ENCODE measurements at places on chromosomes 2 and 18.

- DNase-seq: no peak
Observed at GRCh38 chr2:70115646-70116442, 28.6 kb downstream of the PCBP1 start.

DNA sequence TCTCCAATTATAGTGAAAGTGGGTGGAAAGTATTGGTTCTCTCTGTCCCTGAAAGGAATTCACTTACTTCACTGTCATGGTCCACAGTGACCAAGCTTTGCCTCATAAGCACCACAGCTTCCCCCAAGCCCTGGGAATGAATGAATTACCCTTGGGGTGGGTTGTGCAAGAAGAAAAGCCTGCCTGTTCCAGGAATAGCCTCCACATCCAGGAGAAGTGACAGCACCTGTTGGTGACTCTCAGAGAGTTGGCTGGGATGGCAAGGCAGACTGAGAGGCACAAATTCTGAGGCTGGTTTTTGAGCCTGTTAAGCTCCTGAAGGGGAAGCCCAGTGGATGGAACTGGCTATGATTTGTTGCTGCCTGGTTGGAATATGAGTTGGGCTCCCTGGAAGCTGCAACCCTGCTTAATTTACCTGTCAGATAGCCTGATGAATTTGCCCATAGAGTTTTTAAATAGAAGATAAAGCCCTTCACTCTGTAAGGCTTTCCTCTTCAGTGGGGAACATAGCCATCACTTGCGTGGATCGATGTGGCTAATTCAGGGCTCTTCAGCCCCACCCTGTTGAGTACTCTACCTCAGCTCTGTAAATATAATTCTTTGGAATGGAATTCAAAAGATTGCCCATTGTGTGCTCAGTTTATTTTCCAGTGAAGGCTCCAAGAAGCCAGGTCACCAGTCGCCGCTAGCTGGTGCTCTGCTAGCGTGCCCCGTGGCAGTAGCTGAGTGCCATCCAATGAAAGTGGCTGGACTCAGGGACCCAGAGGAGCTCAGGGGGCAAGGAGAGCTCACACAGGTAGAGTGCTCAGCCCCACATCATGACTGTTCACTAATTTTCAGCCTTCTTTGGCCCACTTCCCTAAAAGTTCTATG is 479.3 kb downstream of the IRS1 start:
- DNase-seq: no peak

DNA sequence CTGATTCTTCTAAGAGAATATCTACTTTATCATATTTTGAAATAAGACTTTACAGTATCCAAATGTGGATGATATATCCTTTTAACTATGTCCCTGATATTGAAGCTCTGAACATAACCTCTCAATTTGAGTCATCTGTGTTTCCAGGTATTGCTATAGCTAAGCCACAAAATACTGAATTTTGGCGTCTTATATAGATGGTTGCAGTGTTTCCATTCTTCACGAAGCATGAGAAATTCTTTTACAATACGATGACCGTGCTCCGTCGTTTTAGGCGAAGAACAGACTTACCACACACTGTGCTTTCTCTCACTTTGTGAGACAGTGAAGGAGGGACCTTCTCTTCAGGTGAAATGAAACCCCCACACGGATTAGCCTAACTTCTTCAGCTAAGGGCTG is 45.3 kb downstream of the LRRFIP1 start:
- no peak for DNase-seq

DNA sequence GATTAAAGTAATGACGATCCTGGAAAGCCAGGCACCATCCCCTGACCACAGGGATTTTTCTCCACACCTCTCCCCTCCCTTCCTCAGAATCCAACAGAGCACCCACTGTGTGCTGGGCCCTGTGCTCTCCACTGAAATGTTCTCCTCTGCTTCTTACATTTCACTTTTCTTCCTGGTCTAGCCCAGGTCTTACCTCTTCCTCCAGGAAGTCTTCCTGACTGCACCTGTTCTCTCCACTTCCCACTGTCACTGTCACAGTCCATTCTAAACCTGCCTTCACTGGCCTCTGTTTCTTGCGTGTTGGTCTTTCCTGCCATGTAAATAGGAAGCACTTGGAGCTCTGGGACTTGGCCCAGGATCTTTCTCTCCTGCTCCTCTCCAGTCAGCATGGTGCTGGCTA is 7.4 kb upstream of the NGEF start:
- DNase-seq: no peak

DNA sequence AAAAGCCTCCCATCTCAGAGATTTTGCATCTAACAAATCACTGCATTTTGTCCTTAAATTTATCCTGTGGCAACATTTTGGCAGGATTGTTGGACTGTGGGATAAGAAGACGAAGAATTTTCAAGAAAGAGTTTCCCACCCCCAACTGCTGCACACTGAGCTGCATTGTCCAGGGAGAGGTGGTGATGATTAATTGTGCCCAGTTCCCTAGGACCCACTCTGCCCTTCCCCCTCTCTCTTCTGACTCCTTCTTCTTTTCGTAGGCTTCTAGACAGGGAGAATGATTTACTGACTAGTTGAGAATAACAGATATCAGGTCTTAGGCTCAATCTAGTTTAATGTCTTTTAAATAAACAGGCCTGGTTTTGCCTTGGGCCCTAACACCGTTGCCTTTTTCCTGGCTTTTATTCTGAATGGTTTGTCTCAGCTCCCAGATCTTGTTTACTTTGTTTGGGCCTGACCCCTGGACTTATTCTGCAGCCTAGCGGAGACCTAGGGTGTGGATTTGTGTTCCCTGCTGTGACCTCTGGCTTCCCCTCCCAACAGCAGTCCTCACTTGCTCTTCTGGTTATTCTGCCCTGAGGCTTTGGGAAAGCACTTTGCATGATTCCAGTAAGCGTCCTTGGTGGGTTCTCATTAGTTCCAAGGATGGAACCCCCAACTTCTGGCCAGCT is 233.3 kb downstream of the INSIG2 start:
- DNase-seq: no peak

DNA sequence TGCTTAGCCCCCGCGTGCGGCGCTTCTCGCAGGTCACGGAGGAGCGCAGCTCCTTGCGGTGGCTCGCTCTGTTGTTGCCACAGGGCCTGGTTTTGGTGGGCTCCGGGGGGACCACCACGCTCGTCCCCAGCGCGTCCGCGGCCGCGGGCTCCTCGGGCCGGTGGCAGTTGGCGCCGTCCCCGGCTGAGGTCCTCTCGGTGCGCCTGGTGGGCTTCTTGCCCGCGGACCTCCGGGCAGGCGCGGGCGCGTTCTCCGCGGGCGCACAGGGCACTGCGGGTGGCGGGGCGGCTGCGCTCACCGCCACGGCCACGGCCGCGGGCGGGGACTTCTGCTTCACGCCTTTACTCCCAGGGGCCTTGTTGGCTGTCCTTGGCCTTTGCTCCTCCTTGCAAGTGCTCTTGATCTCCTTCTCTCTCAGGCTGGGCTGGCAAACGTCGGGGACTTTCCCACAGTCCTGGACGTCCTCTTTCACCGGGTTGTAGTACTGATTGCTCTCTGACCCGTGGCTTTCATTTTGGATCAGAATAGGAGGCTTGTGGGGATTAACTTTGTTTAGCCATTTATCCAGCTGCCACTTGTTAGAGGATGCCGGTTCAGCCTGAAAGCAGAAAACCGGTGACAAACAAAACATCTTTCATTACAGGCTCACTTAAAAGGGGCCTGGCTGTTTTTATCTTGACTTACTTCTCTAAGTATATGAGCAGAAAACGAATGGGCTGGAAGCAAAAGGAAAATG is 104.0 kb upstream of the REV1 start:
- no peak for DNase-seq

DNA sequence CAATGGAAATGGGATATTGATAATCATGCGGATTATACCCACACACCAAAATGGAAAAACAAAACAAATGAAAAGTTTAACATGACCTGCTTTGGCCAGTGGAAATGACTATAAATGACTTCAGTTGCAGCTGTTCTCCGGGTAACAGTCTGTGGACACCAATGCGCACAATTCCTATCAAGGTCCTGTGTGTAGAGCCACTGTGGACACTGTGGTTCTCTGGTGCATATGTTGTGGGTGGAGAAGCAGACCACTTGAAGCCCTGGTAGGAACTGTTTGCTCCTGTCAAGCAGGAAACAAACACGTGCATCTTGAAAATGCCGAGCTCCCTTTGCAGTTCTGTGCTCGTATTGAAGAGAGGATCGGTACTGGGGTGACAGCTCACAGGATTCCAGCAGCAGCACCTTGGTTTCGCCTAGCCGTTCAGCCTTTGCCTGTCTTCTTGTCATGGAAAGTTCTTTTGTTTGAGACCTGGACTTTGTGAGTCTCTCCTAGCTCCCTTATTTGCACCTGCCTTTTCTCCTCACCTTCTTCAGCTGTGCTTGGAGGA is 32.9 kb downstream of the NCK2 start:
- no peak for DNase-seq

Measured in NCI-H1436 (cell line).